ENCODE measurements at places on chromosomes 5 and 9. TPM values are rescaled to one million over a fixed set of nuclear protein-coding genes. Genes with fewer than 3 reads are reported as not detected.

The FCN2 gene
- total RNA-seq = not detected

The ENG gene
- total RNA-seq = 46.5 TPM

The HIGD2A gene
- total RNA-seq = 42.7 TPM

The CCDC192 gene
- total RNA-seq = not detected

The AGGF1 gene
- 23.1 TPM for total RNA-seq

The ORM2 gene
- total RNA-seq = not detected

The FST gene
- 1.4 TPM for total RNA-seq

The HMCN2 gene
- under 0.01 TPM for total RNA-seq

The RGMB gene
- total RNA-seq = 37.2 TPM

The FYB1 gene
- not detected for total RNA-seq

The TOR2A gene
- total RNA-seq = 5.8 TPM

The C9orf152 gene
- not detected for total RNA-seq

The RASGRF2 gene
- total RNA-seq = 9.4 TPM

The ENDOG gene
- total RNA-seq = 37.5 TPM

The TAS2R1 gene
- total RNA-seq = not detected

The EIF4E1B gene
- not detected for total RNA-seq

The PLPP7 gene
- total RNA-seq = 1.5 TPM

The NSUN2 gene
- total RNA-seq = 81.8 TPM

The JAKMIP2 gene
- total RNA-seq = not detected

The TMEFF1 gene
- 8.1 TPM for total RNA-seq

The CARD19 gene
- 95.7 TPM for total RNA-seq

The SLCO6A1 gene
- total RNA-seq = not detected

The UGT3A2 gene
- total RNA-seq = not detected

The TMEM8B gene
- 0.35 TPM for total RNA-seq

The IFNA2 gene
- not detected for total RNA-seq

The PRDM12 gene
- under 0.01 TPM for total RNA-seq

The PNPLA7 gene
- total RNA-seq = 0.20 TPM

The FOXD4L4 gene
- total RNA-seq = 0.25 TPM

The TMC1 gene
- total RNA-seq = 0.99 TPM

The GLRA1 gene
- not detected for total RNA-seq

The ANKRD34B gene
- not detected for total RNA-seq

The PPWD1 gene
- total RNA-seq = 29.9 TPM

The RPS14 gene
- total RNA-seq = 2,829 TPM

The FCHO2 gene
- total RNA-seq = 20.5 TPM

The ACTBL2 gene
- not detected for total RNA-seq

The TPPP gene
- total RNA-seq = 0.18 TPM

The GABRA6 gene
- not detected for total RNA-seq

The SPINK7 gene
- total RNA-seq = not detected

The FGF1 gene
- total RNA-seq = not detected

The BTNL9 gene
- 0.07 TPM for total RNA-seq
